ENCODE measurements at places on chromosomes 11 and 22.

GRCh38 chr11:90449606-90450005 lies 226.8 kb upstream of the CHORDC1 start:
- DNase-seq, result no peak

DNA sequence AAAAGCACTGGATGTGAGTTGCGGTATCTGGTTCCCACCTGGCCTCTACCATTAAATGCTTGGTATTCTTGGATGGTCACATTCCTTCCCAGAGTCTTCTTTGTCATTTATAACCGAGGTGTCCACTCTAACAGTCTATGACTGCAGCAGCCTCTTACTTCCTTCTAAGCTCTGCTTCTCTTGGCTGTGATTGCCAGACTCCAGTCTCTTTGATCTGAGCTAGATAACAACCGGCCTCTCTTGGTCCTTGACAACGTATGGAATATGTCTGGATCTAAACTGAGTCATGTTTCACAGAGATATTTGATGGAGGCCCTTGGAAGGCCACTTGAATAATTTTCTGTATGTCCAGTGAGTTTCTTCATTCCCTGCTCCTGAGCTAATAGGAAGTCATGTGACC lies 141.6 kb upstream of the TENM4 start:
- DNase-seq, result no peak

- DNase-seq, result no peak
Measured at GRCh38 chr11:131092469-131092868, 176.2 kb upstream of the SNX19 start.

DNA sequence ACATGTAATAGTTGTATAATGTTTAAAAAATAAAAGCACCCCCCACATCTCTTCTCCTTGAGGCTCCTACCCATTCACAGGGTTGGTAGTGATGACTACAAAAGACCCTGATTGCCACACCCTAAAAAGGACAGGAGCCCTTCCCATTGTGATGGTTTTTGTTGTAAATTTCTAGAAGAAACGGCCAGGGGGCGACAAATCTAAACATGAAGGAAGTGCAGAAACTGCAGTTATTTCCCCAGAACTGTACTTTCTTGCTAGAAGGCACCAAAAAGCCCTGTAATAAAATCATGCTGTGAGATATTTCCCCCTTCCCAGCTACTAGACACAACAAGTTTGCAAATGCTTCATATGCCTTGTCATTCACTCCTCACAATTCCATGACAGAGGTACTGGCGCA lies 10.8 kb downstream of the PRR5L start:
- no peak for DNase-seq

- no peak for DNase-seq
Measured at GRCh38 chr22:49502126-49502826, 325.4 kb downstream of the BRD1 start.

DNA sequence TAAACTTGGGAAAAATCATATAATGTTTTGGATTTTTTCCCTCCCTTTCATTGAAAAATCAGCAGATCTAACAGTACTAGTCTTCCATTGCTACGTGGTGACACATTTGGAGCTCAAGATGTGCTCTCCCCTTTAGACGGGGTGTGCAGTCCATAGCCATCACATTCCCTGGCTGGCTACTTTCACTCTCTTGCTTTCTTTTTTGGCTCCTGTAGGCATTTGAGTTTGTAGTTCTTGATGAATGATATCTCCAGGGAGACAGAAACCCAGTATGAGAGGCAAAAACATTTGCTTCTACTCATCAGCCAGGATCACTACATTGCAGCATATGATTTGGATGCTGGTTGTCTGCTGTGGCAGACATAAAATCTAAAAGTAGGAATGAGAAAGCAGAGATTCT lies 12.1 kb downstream of the CCDC81 start:
- DNase-seq, result no peak

- no peak for DNase-seq
Measured at GRCh38 chr11:60834742-60835533, 7.0 kb upstream of the CCDC86 start.

DNA sequence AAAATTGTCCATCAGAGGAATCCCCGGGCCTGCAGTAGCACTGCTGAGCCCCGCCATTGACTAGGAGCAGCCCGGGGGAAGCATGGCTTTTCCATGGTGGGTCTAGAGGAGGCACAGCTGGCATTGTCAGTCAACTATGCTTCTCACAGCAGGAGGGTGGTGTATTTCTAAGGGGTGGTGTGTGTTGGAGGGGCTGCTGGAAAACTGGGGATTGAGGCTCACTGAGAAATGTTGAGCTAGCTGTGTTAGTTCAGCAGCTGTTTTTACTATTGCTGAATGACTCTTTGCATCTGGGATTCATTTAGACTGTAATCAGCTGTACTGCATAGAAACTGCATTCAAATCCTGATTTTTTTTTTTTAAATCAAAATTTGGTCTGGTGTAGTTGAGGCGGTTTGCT lies 5.6 kb downstream of the DDX10 start:
- DNase-seq, result no peak

All from activated CD4-positive, alpha-beta T cell treated with anti-CD3 and anti-CD28 coated beads, Interleukin-2, amount 50 U/mL, for 4 hours (primary cell).